HS-5 (cell line): ENCODE measurements at places on chromosomes 6 and 20.

- DNase-seq, result no peak
Observed at GRCh38 chr6:163723759-163724158, 309.2 kb downstream of the QKI start.

GRCh38 chr20:35908007-35908406, 46.3 kb downstream of the SCAND1 start:
- no peak for DNase-seq

GRCh38 chr20:56778765-56779195, 149.7 kb downstream of the TFAP2C start:
- DNase-seq, result no peak

- no peak for DNase-seq
Observed at GRCh38 chr6:48615041-48615440, 504.0 kb upstream of the PTCHD4 start.

- no peak for DNase-seq
Observed at GRCh38 chr6:90350689-90351554, 54.3 kb upstream of the BACH2 start.

DNA sequence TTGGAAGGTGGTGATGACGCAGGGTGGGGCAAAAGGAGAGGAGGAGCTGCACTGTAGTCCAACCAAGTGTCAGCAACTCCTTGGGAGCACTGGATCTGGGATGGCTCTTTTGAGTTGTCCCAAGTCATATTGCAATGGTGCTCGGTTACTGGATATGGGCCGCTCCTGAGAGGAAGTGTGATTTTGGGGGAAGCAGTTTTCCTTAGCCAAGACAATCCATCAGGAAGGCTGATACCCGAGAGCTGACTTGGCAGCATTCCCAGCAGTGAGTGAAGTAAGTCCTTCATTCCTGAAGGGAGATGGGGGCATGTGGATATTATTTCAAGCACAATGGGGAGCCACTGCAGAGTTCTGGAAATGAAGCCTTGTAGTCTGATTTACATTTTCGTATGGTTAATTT, 354.1 kb downstream of the RFPL4B start:
- DNase-seq, result no peak

DNA sequence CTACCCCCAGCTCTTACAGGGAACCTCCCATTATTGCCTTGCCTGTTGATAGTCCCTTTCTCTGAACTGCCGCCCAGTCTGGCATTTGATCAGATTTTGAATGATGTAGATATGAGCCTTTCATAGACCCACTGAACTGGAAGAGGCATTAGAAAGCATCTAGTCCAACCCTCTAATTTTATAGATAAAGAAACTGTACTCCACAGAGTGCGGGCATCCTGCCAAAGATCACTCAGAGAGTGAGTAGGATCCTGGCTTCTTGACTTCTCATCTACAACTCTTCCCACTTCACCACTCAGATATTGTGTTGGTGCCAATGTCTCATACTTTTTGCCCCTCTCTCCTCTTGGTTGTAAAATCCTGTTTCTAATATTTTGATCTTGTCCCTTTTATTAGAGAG, 179.2 kb upstream of the BMP2 start:
- DNase-seq, result no peak

DNA sequence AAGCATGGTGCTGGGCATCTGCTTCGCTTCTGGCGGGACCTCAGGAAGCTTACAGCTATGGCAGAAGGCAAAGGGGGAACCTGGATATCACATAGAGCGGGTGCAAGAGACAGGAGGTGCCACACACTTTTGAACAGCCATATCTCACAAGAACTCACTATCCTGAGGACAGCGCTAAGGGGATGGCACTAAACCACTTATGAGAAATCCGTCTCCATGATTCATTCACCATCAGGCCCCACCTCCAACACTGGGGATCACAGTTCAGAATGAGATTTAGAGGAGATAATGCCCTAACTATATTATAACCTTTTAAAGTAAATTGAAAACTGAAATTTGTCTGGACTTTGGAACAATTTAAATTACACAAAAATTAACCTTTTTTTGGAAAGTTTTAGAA, 37.8 kb upstream of the SUMO4 start:
- no peak for DNase-seq

GRCh38 chr20:4916971-4917881, 84.1 kb downstream of the SLC23A2 start:
- DNase-seq, result no peak

DNA sequence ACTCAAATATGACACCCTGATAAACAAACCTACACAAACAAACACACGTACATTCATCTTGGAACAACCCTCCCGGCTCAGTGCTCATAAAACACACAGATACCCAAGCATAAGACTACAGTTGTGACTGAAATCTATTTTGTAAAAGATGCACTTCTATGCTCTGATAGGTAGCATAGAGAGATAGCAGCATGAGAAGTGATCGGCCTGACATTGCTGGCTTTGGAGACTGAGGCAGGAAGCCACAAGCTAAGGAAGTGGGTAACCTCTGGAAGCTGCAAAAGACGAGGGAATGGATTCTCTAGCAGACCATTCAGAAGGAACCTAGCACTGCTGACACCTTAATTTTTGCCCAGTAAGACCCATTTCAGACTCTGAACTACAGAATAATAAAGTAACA, 1.6 kb upstream of the RNF39 start:
- DNase-seq, result no peak

- no peak for DNase-seq
Observed at GRCh38 chr20:21682521-21682954, 22.9 kb upstream of the PAX1 start.
